GF-D8 (cell line): ENCODE measurements at places on chromosomes 4 and X.

DNA sequence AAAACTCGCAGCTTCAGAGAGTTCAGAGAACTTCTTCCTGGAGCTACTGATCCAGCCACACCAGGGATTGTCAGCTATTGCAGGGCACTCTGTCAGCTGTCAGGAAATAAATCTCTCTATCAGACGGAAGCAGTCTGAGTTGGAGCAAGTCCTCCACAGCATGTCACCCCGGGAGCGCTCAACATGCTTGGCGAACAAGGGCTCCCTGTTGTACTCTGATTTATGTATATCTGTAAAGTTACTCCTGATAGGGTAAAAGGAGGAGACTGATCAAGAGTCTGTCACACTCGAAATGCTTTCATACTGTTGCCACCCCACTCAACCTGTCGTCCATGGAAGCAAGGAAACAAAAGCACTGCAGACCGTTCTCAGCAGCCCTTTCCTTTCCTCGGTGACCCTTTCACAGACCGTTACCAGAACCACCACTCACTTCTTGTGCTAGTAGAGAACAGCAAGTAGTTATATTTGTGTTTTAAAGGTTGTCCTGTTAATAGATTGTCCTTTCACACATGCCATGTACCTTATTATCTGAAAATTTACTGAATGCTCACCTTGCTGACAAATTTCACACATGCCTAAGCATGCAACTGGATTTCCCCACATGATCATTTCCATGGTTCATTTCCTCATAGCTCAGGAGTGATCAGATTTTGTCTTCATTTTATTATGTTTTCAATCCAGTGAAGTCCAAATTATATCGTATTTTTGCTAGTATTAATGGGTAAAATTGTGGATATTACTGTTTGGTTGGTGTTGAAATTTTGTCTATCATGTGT is 2108.9 kb upstream of the TENM3 start:
- no peak for DNase-seq

- no peak for DNase-seq
Measured at GRCh38 chrX:19912-20571, 261.1 kb upstream of the PLCXD1 start.

DNA sequence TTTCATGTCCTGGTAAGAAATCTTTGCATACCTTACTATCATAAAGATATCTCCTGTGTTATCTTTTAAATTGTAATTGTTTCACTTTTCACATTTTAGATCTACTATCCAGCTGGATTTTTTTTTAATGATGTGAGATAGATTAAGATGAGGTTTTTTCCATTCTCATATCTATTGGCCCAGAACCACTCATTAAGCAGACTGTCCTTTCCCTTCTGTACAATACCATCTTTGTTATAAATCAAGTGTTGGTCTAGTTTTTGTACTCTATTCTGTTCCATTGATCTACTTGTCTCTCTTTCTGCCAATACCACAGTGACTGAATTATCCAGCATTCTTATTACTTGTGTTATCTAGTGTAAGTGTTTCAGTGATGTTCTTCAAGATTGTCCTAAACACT is 131.6 kb upstream of the TRIM2 start:
- no peak for DNase-seq

- DNase-seq = no peak
Measured at GRCh38 chrX:37776987-37777325, 2.9 kb upstream of the CYBB start.

GRCh38 chr4:100062921-100063320 is 112.8 kb upstream of the H2AZ1 start:
- no peak for DNase-seq

DNA sequence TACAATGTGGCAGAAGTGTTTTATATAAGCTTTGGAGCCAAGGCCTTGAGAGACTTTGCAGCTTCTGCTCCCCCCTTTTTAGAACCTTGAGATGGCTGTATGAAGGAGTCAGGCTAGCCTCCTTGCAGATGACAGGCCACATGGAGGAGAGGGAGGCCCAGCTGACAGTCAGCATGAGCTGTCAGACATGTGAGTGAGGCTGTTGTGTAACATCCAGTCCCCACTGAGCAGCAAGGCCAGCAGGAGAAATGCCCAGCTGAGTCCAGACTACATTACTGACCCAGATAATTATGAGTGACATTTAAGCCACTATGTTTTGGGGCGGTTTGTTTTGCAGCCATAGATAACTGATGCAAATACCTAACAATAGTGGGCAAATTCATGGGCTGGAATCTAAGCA is 515.3 kb upstream of the ARX start:
- no peak for DNase-seq

GRCh38 chr4:41757521-41758156 is 9.1 kb upstream of the PHOX2B start:
- DNase-seq = no peak

DNA sequence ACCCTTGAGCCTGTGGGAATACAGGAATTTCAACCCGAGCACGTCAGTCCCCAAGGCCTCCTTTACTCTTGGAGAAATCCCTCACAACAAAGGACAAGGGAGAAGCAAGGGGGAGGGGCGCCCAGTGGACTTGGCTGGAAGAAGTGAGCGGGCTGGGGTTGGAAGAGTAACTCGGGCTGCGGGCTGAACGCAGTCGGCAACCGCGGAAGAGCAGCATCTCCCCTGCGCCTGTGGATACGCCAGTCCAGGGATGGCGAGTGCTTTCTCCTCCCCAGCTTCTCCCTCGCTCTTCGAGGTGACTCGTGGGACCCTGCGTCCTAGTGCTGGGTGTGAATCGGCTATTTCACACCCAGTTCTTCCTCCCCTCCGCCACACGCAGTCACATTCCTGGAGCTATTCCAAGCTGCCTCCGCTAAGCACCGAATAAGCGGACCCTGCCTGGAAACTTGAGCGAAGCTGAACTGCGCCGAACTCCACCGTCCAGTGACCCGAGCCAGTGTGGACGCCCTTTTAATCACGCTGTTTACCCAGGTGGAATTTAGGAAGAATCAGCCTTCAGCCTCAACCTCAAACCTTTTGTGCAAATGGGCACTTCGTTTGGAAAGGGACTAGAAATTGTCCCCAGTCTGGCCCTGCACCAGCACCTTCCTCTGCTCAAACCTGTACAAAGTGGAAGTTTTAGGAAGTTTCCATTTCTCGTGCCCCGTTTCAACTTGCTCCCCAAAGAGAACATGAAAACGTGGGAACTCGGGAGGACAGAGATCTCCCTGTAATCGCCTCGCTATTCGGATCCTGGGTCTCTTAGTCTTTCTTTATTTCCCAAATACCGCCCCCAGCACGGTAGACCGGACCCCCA is 64.3 kb upstream of the WDR17 start:
- no peak for DNase-seq

- no peak for DNase-seq
Measured at GRCh38 chrX:153885208-153885787, 675 bp downstream of the L1CAM start.

GRCh38 chr4:102441978-102442911 is 58.9 kb upstream of the NFKB1 start:
- DNase-seq = no peak

DNA sequence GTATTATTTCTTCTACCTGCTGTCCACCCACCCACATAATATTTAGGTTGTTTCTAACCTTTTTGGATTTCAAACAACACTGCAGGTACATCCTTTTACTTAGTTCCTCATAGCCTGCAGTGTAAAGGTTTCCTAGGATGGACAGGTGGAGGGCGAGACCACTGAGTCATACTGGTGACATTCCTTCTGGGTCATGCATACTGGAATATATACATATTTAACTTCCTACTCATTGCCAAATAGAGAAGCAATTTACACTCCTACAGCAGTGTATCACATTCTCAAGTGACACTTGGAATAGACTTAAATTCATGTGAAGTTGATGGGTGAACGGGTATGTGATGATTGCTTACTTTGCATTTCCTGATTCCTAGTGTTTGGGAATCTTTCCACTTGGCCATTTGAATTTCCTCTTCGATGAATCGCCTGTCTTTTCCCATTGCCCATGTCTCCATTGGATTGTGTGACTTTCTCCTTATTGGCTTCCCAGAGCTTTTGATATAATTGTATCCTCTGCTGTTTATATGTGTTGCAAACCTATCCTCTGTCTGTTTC is 8.2 kb upstream of the PPP2R2C start:
- no peak for DNase-seq

DNA sequence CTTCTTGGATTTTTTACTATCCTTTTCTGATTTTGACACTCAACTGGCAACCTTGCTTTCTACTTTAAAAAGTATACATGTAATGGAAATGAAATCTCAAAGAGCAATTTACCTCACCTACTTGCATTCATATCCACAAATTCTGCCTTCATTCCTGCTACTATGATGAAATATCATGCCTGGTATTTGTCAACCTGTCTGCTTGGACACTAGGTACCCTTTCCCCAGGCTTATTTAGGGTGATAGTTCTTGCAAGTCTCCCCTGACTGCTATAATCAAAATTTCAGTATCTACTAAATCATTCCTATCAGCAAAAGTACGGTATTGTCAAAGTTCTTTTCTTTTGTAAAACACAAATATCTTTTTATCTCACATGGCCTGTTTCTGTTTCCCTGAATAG is 503.0 kb downstream of the GABRG1 start:
- no peak for DNase-seq

- no peak for DNase-seq
Measured at GRCh38 chrX:69016293-69016941, 148.8 kb downstream of the PJA1 start.

DNA sequence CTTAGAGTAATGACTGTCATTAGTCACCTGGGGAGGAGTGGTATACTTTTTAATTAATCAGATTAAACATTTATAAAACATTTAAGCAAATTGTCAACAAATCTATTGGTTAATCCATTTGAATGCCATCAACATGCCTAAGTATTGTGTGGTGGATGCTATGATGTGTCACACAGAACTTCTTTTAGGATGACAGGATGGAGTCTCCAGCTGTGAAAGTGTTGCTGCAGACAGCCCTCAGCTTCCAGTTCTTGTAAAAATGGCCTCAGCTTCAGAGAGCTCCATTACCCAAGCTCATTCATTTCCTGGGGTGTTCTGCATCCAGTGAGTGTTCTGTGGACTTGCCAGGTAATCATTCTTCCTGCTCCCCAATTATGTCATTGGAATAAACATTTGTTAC is 74.3 kb upstream of the CLNK start:
- no peak for DNase-seq

GRCh38 chr4:6581566-6582121 is 6.7 kb downstream of the MAN2B2 start:
- DNase-seq = no peak

DNA sequence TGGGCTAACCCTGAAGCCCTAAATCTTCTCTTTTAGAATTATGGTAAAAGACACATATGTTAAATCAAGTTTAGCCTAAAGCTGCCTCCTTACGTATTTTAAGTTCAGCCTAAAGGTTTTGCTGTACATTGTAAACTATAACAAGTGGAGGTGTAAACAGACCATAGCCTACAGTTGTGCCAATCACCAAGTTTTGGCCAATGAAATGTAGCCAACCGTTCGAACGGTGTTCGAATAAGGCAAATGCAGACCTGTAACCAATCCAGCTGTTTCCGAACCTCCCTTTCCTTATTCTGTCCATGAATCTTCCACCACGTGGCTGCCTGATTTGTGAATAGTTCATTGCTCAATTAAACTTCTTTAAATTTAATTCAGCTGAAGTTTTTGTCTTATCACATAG is 52.1 kb upstream of the TBC1D9 start:
- DNase-seq = no peak

DNA sequence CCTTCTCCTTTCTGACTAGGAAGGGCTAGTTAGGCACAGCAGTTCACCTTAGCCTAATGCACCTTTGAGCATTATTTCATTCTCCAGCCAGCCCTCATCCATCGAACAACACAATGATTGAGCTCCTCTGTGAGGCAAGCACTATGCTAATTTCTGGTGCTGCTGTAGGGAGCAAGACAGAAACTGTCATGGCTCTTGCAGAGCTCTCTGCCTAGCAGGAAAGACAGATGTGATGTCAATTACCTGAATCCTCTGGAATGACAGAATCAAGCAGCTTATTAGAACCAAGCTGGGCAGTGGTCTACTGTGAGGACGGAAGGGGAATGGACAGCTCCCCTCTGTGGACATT is 256.1 kb upstream of the NOCT start:
- DNase-seq = no peak

GRCh38 chrX:133561251-133561650 is 146.0 kb upstream of the GPC4 start:
- no peak for DNase-seq

- no peak for DNase-seq
Measured at GRCh38 chr4:141569141-141569540, 67.2 kb upstream of the IL15 start.

- DNase-seq = no peak
Measured at GRCh38 chr4:151013944-151014343, 1.1 kb downstream of the LRBA start.

GRCh38 chr4:12446256-12446655 is 1017.6 kb upstream of the HS3ST1 start:
- no peak for DNase-seq

DNA sequence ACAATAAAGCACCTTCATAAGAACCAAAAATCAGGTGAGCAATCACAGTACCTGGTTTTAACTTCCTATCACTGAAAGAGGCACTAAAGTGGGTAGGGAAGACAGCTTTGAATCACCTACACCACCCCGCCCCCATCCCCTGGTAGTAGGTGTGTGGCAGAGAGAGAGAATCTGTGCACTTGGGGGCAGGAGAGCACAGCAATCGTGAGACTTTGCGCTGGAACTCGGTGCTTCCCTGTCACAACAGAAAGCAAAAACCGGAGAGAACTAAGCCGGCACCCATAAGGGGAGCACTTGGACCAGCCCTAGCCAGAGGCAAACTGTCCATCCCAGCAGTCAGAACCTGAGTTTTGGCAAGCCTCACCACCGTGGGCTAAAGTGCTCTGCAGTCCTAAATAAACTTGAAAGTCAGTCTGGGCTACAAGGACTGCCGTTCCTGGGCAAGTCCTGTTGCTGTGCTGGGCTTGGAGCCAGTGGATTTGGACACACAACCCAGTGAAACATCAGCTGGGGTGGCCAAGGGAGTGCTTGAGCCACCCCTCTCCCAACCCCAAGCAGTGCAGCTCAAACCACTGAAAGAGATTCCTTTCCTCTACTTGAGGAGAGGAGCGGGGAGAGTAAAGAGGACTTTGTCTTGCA is 32.1 kb downstream of the NDUFB11 start:
- no peak for DNase-seq

DNA sequence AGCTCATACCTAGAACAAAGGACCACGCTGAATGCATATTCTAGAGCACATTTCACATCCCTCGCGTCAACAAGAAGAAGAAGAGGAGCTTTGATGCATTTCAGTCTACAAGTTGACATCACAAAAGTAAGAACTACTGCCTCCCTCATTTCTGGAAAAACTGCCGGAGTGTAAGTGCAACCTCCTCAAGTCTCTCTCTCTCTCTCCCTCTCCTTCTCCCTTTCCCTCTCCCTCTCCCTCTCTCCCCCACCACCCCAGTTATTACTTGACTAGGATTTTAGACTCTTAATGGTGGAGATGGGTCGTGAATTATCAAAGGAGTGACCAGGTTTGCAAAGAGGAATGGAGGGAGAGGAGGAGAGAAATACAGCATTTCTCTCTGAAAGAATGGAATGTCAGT is 1.4 kb upstream of the IRS4 start:
- DNase-seq = no peak

DNA sequence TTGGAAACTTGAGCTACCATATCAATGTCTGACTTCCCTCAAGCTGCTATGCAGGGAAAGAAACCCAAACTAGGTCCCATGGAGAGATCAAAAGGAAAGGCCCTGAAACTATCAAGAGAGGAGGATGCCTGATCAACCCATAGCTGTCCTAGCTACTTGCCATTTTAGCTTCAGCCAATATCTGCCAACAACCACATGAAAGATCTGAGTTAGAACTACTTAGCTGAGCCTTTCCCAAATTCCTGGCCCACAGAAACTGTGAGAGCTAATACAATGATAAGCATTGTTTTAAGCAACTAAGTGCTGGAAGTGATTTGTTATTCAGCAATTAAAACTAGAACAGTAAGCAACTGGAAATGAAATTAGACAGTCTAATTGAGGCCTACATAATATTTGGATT is 6.3 kb upstream of the ARHGEF38 start:
- DNase-seq = no peak
